NCI-H2171 (cell line): ENCODE measurements at places on chromosomes 1 and 21.

GRCh38 chr1:203324105-203325025 lies 19.0 kb downstream of the BTG2 start:
- no peak for DNase-seq

DNA sequence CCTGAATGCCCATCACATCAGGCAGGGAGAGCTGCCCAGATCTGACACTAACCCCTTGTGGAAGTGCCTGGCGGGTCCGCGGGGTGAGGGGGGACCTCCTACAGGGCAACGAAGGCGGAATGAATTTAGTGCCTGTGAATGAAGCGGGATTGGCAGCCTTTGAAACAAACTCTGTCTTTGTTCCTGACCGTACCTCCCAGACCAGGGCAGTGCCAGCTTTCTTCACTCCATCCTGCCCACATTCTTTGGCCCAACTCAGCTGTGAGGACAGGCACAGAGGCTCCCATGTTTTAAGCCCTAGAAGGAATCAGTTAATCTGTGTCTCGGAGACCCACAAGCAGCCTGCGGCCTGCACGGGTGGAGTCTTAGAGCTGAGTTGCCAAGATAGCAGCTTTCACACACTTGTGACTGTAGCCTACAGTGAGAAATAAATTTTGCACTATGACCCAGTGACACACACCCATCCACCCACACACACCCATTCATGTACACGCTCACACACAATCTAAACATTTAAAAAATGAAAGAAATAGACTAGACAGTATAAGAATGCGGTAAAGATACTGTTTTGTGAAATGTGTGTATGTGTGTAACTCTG lies 60.1 kb upstream of the USP24 start:
- no peak for DNase-seq

- no peak for DNase-seq
These were observed 42.9 kb downstream of the SEC22B start for GRCh38 chr1:120133228-120133927.

DNA sequence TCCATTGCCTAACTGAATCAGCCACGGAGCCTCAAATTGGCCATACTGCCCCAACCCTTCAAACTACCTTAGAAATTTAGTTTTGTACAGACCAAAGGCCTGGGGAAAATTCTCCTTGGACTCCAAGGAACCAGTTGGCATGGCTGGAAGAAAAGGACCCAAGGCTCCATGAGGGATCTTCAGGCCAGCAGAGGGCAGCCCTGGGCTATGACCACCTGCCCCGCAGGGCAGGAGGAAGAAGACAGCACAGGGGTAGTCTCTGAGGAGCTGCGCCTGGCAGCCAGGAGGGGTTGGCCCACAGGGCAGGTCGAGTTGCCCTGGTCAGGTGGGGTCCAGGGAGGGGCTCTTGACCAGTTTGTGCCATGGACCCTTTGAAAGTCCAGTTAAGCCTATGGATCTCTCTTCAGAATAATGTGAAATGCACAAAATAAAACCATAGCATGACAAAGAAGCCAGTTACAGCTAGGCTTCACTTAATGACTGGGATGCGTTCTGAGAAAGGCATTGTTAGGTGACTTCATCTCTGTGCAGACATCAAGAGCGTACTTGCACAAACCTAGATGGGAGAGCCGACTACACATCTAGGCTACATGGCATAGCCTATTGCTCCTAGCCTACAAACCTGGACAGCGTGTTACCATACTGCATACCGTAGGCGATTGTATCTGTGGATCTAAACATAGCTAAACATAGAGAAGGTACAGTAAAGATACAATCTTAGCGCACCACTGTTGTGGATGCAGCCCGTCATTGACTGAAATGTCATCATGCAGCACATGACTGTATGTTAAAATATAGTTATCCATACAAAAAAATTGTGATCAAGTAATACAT lies 26.1 kb downstream of the CACNA1S start:
- no peak for DNase-seq

GRCh38 chr1:118985640-118986554 lies 2.2 kb downstream of the TBX15 start:
- DNase-seq: no peak

DNA sequence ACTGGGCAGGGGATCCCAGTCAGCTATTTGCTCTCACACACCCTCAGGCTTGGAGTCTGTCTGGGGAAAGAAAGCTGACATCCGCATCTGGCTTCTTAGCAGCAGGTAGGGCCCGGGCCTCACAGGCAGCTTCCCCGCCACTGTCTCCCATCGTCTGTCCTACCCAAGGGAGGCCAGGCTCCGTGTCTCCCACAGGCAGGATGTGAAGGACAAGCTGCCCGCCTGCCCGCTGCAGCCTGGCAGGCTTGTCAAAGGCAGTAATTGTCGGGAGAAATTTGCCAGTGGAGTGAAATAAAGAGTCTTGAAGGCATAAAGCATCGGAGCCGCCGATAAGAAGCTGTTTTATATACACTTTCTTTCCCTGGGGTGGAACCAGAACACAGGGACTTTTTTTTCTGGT lies 44.0 kb upstream of the DISP3 start:
- peak; percentile 67 for DNase-seq

- no peak for DNase-seq
These were observed 44.2 kb upstream of the PLD5 start for GRCh38 chr1:242568666-242569065.

GRCh38 chr1:29975036-29975694 lies 738.8 kb downstream of the PTPRU start:
- no peak for DNase-seq

DNA sequence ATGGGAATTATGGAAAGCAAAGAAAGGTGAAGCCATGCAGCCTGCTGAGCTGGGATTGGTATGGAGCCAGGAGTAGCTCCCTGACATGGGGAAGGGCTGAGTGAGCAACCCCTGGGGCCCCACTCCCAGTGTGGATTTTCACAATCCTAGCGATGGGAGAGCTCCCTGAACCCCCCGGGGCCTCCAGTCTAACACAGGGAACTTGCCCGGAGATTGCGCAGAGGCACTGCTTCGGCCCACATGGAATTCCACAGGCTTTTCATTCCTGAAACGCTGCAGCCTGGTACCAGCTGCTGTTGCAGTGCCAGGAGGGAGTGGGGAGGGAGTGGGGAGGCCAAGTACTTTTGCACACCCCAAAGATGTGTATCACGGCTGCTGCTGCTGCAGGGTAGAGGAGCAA lies 110.4 kb upstream of the C21orf91 start:
- DNase-seq: no peak

DNA sequence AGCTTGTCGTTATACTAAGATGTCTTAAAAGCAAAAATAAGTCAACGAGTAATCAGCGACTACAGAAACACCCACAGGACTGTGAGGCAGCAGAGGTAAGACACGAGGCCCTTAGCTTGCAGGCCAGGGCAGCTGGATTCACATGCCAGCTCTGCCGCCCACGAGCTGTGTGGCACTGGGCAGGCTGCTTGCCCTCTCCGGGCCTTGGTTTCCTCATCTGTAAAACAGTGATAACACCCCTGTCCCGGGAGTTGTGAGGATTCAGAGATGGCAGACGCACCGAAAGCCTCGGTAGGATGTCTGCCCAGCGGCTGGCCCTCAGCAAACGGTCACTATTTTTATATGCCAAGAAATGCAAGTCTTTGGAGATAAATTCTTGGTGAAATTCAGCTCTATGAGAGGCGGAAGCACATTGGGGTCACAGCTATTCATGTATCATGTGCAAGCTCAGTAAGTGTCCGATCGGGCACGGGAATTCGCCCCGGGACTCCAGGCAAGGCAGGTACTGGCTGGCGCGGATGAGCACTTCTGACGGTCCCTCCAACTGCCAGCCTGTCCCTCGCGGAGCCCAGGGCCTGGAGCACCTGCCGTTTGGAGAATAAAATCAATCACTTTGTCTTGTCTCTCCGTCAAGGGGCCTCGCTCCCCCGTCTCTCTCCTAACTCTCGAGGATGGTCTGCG lies 1.1 kb downstream of the C2CD2 start:
- DNase-seq: no peak

DNA sequence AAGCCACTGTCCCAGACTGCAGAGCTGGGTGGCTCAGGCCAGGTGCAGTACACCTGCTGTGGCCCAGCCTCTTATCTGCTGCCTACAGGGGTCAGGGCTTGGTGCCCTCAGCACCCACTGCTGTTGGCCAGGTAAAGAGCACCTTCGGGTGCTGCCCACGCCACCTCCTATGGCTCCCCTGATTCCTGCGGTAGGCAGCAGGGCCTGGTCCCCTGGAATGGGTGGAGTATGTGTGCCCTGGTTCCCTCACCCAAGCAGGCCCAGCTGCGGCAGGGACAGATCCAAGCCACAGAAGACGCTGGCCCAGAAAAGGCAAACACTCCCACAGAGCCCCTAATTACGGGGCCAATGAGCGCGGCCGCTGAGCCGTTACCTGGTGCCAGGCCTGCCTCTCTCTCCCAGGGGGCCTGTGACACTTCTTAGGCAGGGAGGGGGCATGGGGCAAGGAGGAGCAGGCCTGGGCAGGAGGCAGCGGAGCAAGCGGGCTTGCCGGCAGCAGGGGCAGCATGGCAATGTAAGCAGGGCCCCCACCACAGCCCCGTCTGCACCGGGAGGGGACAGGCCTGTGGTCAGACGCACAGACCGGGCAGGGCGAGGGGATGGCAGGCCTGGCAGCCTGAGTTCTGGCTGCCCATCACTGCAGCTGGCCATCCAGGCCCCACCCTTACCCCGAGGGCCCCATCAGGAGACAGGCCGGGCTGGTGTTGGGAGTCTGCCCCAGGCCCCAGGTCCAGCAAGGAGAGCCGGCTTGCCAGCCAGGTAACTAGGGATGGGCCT lies 19.0 kb downstream of the ESPN start:
- DNase-seq: peak; percentile 52

GRCh38 chr1:180382326-180383115 lies 119.9 kb downstream of the ACBD6 start:
- DNase-seq: no peak

GRCh38 chr1:80629304-80629837 lies 1171.4 kb upstream of the ADGRL2 start:
- no peak for DNase-seq

GRCh38 chr1:101216623-101217022 lies 20.2 kb upstream of the S1PR1 start:
- DNase-seq: no peak

DNA sequence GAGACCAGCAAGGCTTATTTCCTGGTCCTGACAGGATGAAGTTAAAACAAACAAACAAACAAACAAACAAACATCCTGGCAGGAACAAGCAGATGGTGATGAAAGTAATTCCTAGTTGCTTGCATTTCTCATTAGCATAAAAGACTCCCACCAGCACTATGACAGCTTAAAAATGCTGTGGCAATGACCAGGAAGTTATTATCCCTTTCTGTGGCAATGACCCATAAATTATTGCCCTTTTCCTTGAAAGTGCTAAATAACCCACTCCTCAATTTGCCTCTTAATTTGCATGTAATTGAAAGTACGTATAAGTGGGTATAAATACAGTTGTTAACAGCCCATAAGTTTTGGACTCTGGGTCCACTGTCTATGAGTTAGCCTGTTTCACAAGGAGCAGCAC lies 727.6 kb upstream of the NEGR1 start:
- DNase-seq: no peak

GRCh38 chr1:220318673-220319072 lies 46.4 kb upstream of the RAB3GAP2 start:
- DNase-seq: no peak

DNA sequence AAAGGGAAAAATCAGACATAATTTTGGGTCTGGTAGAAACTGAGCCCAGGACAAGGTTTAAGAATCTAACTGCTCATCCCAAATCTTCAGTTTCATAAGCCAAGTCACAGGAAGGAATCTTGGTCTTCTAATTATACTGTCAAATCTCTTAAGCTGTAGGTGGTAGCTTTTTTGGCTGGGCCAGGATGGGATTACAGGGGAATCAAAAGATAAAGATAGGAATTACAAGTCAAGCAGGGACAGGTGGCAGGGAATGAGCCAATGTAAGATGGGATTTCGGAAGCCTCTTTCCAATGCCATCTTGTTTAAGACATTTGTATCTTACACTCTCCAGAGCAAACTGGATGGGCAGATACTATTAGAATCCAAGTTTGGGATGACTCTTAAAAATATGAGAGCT lies 383.5 kb downstream of the KCNH1 start:
- DNase-seq: no peak

DNA sequence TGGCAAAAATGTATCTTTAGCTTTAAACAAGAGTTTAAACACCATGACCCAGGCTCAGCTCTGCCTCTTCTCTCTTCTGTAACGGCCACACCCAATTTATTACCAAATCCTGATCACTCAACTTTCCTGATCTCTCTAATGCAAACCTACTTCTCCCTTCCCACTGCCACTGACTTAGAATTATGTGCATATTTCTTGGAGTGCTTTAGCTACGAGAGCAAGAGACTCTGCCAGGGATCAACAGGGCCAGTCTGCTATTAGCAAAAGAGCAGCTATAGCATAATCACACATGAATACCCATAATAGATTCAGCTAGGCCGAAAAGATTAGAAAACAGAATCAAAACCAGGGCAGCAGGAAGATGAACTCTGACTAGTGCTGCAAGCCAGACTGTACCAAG lies 215.5 kb downstream of the MRPL39 start:
- DNase-seq: no peak

- DNase-seq: no peak
These were observed 15.7 kb downstream of the FHAD1 start for GRCh38 chr1:15262706-15263105.

GRCh38 chr1:52632732-52633290 lies at the start of gene SHISAL2A:
TSS of gene SHISAL2A (plus strand) at chr1:52633168. CDS start at chr1:52633494, 326 bp downstream.
- DNase-seq: no peak

- peak; percentile 84 for DNase-seq
These were observed 188.2 kb upstream of the NFIA start for GRCh38 chr1:60894130-60894529.

DNA sequence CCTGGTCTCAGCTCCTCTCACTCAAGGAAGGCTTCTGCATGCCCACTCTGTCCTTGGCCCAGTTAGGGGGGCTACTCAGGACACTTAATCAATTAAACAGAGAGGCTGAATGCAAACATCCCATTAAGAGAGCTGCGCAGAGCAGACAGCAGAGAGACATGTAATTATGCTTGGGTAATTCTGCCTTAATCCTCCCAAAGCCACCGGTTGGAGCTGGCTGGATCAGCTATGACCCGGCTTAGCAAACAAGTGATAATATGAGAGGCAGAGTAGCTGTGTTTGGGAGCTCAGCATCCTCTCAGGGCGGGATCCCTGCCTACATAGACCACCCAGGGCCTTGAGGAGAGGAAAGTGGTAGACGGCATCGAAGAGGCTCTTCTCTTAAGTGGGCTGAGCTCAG lies 183.2 kb downstream of the GRIK3 start:
- DNase-seq: no peak

DNA sequence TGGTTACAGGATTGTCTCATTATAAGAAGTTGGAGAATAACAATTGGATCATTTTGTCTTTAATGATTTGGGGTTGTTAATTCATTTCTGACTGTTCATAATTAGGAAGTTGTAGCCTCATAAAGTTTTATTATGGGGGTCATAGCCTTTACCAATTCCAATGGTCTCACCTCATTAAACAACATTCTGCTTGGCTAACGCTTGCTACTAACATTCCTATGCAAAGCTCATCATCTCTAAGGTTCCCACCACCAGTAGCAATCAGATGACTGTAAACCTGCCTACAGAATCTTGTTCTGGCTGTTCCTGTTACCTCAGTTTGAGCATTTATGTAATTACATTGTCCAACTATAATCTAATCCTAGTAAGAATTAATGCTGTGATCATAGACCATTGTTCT lies 60.2 kb downstream of the ODF2L start:
- no peak for DNase-seq

- peak; percentile 11 for DNase-seq
These were observed 12.4 kb downstream of the NEXN start for GRCh38 chr1:77900687-77901293.

GRCh38 chr1:8019229-8019620 lies 6.9 kb downstream of the ERRFI1 start:
- DNase-seq: no peak

GRCh38 chr1:69167876-69168275 lies 399.8 kb upstream of the LRRC7 start:
- DNase-seq: no peak
